Lower lobe of right lung (tissue), 2 donors: ENCODE measurements at places on chromosomes 4 and X. TPM values are rescaled to one million over a fixed set of nuclear protein-coding genes. Genes with fewer than 3 reads are reported as not detected.

Gene CXCL13
- not detected for total RNA-seq

- H3K4me3 ChIP-seq: no peak overlapping the region
- no peaks in the 10 kb centered on the region for H3K27me3 ChIP-seq
- H3K27ac ChIP-seq: no peak overlapping the region
- H3K4me1 ChIP-seq: no peaks in the 10 kb centered on the region
- no peak for DNase-seq
Observed at GRCh38 chr4:102586002-102586643, 85.0 kb downstream of the NFKB1 start.

DNA sequence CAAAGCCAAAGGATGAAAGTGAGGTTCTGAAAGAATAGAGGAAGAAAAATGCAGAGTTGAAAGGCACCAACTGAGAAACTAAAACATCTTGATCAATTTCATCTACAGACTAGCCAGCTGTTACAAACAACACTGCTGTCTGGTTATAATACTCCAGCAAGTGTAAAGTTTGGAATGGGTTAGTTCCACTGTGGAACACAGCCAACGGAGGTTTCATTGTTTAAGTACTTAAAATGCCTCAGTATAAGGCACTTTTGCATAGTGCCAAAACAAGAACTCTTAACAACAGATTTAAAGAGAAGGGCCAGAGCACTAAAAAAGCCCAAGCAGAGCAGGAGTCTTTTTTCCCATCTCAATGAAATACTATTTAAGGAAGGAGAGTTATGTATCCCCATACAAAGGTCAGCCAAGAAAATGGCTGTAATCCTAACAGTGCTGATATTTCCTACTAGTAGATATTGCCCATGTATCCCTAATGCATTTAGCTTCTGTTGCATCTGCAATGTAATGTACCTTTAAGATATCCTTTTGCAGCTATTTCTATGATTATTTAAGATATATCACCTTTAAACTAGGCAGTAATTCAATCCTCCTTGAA lies 16.5 kb downstream of the ACSL4 start:
- H3K4me3 ChIP-seq: no peak overlapping the region
- peaks cover 18% of the 10 kb centered on the region for H3K4me1 ChIP-seq
- H3K36me3 ChIP-seq: no peaks in the 10 kb centered on the region
- no peak overlapping the region for H3K27ac ChIP-seq
- DNase-seq: no peak
- H3K27me3 ChIP-seq: no peaks in the 10 kb centered on the region

GRCh38 chr4:72427057-72427456 lies 142.0 kb downstream of the ADAMTS3 start:
- H3K4me3 ChIP-seq: no peak overlapping the region
- DNase-seq: no peak
- no peak overlapping the region for H3K27ac ChIP-seq
- no peaks in the 10 kb centered on the region for H3K4me1 ChIP-seq
- no peaks in the 10 kb centered on the region for H3K27me3 ChIP-seq
- H3K36me3 ChIP-seq: no peaks in the 10 kb centered on the region

DNA sequence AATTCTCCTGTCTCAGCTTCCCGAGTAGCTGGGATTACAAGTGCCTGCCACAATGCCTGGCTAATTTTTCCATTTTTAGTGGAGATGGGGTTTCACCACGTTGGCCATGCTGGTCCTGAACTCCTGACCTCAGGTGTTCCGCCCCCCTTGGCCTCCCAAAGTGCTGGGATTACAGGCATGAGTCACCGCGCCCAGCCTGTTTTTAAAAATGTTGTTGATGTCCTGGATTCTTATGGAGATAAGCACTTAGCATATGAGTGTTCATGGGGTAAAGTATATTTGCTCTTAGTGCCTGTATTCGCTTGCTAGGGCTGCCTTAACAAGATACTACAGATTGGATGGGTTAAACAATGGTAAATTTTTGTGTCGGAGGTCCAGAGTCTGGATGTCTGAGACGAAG lies 91.7 kb downstream of the CEP44 start:
- no peaks in the 10 kb centered on the region for H3K4me1 ChIP-seq
- DNase-seq: no peak
- H3K4me3 ChIP-seq: no peak overlapping the region
- no peaks in the 10 kb centered on the region for H3K27me3 ChIP-seq
- no peak overlapping the region for H3K27ac ChIP-seq
- H3K36me3 ChIP-seq: no peaks in the 10 kb centered on the region
